ENCODE measurements at places on chromosomes 5 and 9.

DNA sequence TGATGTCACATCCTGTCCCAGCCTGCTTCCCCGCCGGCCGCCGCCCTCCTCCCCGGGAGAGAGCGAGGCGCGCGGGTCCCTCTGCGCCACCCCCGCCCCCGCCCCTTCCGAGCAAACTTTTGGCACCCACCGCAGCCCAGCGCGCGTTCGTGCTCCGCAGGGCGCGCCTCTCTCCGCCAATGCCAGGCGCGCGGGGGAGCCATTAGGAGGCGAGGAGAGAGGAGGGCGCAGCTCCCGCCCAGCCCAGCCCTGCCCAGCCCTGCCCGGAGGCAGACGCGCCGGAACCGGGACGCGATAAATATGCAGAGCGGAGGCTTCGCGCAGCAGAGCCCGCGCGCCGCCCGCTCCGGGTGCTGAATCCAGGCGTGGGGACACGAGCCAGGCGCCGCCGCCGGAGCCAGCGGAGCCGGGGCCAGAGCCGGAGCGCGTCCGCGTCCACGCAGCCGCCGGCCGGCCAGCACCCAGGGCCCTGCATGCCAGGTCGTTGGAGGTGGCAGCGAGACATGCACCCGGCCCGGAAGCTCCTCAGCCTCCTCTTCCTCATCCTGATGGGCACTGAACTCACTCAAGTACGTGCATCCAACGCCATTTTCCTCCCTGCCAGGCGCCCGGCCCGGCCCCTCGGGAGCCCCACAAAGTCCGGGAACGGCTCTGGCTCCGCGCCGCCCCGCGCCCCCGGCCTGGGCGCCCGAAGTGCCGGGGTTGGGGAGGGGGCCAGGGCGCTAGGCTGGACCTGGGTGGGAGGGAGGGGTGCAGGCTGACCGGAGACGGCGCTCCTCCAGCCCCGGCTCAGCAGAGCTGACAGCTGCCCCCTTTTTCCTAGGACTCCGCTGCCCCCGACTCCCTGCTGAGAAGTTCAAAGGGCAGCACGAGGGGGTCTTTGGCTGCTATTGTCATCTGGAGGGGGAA is 12.0 kb upstream of the OLFM1 start:
- peak; percentile 46 for DNase-seq

GRCh38 chr9:80066931-80067330 is 495.2 kb downstream of the TLE4 start:
- no peak for DNase-seq

GRCh38 chr5:348726-349125 is 27.2 kb downstream of the AHRR start:
- no peak for DNase-seq

DNA sequence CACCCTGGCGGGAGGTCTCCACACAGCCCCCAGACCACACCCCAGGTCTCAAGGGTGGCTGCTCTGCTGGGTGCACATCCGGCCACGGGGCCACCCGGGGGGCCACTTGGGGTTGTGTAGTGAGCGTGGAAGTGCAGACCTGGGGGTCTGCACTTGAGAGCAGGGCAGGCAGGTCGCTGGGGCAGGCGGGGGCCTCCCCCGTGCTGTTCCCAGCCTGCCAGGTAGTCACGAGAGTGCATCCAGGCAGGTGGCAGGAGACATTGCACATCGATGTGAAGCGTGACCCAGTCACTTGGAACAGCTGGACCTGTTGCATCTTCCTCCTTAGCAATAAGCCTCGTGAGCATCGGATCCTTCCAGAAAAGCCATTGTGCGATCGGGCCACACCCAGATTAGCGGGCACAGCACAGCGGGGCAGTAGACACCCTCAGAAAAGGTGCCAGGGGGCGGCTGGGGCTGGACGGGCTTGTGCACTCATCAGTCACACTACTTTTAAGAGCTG is 4.8 kb upstream of the ENTPD8 start:
- peak; percentile 9 for DNase-seq

DNA sequence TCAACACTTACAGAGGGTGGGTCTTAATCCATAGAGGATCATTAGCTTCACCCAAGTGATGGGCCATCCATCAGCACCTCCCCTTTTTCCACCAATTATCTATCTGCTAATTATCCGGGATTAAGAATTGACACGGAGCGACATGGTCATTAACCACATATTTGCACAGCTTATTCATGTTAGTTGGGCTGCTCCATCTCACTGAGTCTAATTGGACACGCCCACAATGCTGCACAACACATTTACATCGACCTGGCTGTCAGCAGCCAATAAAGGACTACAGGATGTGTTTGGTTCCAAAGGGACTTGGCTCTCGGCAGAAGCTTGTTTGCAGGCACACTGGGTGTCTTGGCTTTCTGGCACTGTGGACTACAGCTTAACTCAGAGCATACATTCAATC is 21.6 kb downstream of the FOXE1 start:
- no peak for DNase-seq

GRCh38 chr9:128906741-128907140 is 14.0 kb upstream of the PHYHD1 start:
- no peak for DNase-seq

DNA sequence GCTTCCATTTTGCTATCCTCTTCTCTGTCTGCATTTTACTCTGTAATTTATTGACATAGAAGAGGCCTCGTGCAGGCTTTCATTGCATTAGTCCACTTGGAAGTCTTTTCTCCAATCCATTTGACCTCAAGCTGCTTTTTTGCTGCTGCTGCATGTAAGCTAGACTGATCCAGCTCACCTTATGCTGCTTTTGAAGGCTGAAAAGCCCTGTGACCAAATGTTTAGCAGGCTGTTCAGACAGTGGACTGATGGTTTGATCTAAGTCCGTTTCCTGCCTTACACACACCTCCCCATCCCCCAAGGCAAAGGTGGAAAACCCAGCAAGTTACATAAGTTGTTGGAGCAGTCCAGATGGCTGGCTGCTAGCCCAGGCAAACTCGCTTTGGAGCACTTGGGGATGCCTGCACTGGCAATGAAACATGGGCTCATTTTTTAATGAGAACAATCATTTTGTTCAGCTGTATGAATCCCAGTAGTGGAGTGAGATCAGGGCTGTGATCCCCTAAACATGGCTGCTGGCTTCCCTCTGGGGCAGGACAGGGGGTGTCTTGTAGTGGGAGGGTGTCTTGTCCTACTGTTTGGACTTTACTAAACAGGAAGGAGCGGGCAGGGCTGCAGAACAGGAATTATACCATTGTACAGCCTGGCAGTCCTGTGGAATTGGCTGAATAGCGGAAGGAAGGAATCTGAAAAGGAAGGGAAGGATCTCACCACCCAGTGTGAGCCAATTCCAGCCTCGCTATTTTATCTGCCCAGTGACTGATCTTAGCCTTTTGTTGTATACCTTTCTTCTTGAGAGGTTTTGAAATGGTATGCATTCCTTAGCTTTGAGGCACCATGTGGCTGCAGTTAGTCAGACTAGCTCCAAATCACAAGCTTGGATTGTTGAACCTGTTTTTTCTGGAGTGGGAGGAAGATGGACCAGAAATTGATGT is 212.0 kb downstream of the ARHGAP26 start:
- DNase-seq: peak; percentile 74

- no peak for DNase-seq
Measured at GRCh38 chr5:87120518-87121303, 147.0 kb upstream of the RASA1 start.

GRCh38 chr9:27673641-27674040 is 100.4 kb upstream of the C9orf72 start:
- DNase-seq: no peak

DNA sequence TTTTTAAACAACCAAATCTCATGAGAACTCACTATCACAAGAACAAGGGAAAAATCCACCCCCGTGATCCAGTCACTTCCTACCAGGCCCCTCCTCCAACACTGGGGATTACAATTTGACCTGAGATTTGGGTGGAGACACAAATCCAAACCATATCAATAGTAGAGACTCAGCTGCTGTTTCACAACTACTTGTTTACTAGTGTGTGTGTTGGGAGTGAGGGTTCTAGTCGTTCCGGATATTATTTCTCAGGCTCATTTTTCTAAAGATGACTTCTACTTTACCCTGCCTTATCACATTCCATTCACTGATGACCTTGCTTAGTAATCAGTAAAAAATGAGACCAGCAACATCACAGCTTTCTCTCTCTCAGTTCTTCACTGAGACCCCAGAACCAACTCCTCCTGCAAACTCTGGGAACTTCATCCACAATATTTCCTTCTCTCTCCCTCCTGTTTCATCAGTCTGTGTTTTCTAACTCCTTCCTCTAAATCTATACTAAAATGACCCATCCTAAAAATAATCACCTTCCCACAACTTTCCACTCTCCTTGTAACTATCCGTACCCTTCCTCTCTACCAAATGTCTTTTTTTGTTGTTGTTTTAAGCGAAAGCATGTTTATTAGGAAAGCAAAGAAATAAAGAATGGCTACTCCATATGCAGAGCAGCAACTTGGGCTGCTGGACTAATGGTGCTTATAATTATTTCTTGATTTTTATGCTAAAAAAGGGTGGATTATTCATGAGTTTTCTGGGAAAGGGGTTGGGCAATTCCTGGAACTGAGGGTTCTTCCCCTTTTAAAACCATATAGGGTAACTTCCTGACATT is 121.5 kb upstream of the SPRY4 start:
- no peak for DNase-seq

DNA sequence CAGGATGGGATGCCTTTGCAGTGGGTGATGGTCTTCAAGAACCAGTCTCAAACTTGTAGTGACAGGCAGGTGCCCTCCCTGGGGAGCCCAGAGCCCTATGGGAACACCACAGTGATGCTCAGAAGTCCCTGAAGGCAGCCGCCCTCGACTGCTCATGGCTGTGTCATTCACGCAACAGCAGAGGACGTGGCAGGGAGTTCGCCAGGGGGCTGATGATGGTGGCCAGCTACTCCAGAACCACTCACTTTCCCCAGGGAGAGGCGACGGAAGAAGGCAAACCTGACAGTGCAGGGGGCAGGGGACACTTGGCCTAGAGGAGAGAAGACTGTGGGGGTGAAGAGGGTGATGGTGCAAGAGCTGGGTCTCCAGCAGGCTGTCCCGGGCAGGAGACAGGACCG is 4.0 kb downstream of the IL13 start:
- no peak for DNase-seq

GRCh38 chr5:148179234-148179824 is 11.0 kb downstream of the SPINK14 start:
- peak; percentile 32 for DNase-seq

DNA sequence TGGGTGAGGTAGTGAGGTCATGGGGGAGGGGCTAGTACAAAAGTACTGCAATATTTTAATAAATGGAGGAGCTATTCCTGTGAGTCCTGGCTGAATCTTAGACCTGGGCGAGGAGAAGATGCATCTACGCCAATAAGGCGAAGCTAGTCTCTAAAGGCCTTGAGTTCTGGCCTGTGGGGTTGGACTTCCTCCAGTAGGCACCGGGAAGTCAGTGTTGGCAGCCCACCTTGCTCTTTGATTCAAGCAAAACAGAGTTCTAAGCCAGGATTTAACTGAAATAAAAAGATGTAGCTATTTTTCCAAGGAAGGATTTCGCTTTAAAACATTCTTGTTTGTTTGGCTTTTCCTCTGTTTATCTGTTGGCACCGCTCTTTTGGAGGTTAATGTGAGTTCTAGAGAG is 244.6 kb downstream of the KIF4B start:
- DNase-seq: no peak

DNA sequence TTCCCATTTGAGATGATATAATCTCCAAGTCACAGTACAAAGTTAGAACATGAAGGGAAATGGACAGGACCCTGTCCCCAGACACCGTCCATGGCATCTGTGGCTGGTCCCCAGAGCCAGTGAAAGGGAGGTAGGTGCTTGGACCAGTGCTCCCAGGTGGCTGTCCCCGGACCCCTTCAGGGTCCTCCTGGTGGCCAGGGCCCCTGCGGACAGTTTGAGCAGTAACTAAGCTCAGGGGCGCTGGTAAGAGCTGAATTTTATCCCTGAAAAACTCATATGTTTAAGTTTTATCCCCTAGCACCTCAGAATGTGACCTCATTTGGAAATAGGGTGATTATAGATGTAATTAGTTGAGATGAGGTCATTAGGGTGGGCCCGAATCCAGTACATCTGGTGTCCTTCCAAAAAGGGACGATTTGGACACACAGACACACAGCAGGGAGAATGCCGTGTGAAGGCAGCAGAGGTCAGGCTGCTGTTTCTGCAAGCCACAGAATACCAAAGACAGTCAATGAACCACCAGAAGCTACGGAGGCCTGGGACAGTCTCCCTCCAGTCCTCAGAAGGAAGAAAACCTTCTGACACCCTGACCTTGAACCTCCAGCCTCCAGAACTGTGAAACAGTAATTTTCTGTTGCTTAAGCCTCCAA is 185.0 kb downstream of the ATPSCKMT start:
- no peak for DNase-seq

GRCh38 chr9:105144841-105145240 is 99.6 kb upstream of the SLC44A1 start:
- no peak for DNase-seq

GRCh38 chr9:22332202-22332601 is 114.4 kb upstream of the DMRTA1 start:
- DNase-seq: no peak

GRCh38 chr5:1410156-1411014 is 34.9 kb downstream of the SLC6A3 start:
- no peak for DNase-seq
